ENCODE measurements at places on chromosomes 2 and 18.

DNA sequence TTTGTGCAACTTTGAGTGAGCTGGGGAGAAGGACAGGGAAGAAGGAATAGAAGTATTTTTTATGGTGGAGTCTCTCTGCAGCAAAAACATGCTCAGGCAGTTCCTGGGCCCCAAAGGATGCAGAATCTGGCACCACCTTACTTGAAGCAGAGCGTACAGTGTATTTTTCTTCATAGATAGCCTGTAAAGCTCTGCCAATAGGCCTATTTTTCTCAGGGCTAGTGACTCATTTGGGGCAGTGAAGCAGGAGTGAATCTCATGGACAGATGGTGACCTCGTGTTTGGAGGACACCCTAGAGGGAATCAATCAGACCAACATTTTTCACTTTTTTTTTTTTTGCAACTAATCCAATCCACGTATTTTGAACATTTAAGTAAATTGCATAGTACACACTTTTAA lies 268.1 kb upstream of the CXCR4 start:
- DNase-seq, result no peak

DNA sequence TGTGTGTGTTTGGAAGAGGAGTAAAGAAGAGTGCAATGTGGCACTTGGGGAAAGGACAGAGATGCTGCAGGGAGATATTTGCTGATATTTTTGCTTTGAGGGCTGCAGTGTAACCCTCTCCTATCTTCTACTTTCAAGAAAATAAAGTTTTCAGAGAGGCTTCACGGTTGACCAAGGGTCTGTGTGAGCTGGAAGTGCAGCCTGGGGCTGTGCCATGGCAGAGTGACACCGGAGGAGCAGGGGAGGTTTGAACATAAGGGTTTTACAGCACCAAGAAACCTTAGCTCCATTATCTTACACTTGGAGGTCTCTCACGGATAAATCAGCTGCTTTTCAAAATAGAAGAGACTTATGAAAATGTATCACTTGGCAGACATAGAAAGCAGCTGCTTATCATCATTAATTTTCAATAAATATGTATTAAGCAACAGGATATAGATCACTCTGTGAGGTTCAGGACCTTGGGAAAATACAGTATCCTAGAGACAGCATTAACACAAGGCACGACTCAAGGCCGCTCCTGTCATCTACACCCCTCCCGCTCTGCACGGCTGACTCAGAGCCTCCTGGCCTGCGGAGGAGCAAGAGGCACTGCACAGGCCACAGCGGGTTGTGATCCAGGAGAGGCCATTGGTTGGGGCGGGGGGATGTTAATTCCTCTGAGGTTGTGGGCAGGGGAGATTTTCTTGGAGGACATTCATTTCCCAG lies 127.8 kb downstream of the COPS8 start:
- peak; percentile 87 for DNase-seq

DNA sequence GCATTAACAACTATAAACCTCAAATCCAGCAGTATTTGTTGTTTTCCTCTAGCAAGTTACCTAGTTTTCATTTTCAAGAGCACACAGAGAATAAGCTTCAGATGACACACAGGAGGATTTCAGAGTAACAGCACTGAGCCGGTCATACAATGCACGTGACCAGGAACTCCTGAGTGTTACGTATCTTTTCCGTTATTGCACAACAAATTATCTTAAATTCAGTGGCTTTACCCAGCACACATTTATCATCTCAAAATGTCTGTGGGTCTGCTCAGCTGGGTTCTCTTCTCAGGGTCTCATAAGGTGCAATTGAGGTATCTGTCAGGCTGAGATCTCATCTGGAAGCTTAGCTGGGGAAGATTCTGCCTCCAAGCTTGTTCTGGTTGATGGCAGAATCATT lies 379.5 kb upstream of the KLHL29 start:
- DNase-seq, result no peak

DNA sequence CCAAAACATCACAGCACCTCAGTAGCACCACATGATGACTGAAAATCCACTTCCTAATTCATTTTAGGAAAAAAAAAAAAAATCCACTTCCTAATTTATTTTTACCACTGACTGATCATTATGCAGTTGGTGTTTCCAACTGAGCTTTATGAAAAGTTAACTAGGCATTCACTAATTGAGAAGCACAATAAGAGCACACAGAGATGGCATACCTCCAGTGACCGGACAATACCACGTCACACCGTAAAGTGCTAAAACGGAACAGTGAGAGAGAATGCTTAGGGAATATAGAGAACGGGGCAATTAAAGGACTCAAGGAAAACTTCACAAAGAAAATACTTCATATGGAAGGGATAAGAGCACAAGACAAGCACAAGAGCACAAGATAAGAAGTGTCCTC lies 212.5 kb downstream of the NBAS start:
- no peak for DNase-seq

DNA sequence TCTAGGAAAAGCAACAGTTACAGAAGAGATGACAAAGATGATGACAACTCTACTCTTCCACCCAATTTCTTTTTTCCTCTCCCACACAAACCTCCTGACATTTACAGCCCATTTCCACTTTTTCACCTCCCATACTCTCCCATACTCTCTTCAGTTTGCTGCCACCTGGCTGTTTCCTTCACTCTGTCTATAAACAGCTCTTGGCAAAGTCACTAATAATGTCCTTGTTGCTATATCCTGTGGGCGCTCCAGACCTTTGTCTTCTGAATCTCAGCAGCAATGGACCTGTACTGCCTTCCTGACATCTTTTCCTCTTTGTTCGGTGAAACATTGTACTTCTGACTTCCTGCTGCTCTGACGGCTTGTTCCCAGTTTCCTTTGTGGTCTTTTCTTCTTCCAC lies 60.7 kb upstream of the CAVIN2 start:
- DNase-seq, result no peak

DNA sequence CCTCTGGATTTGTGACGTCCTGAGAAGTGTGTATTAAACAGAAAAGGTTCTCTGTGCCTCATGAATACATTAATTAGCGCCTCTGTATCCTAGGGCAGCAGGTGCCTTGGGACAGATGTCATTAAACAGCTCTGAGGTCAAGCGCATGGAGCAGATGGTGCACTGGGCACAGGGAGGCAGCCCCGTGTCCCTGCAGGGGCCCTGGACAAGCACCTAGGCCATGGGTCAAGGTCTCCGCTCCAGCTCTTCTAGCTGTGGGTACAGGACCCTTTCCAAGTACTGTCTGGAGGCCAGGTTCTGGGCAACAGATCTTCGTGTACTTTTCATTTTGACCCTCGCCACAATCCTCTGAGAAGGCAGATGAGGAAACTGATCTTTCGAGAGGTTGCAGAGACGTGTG lies 126.4 kb downstream of the KCTD1 start:
- DNase-seq, result no peak

GRCh38 chr18:46152436-46152807 lies 48.2 kb downstream of the HAUS1 start:
- peak; percentile 73 for DNase-seq
